ENCODE measurements at places on chromosomes 13 and 19.

DNA sequence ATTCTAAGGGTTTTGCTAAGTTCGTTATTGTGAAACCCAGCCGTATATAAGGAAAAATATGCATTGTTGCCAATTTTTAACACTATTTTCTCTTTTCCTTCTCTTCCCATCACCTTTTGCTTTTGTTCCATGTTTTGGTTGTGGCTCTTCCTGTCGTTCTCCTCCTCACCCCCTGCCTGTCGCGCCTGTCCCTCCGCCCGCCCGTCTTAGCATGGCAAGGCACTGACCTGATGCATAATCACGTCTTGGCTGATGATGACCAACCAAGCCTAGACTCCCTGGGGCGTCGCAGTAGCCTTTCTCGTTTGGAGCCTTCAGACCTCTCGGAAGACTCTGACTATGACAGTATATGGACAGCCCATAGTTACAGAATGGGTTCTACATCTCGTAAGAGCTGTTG is 28.5 kb upstream of the TEX29 start:
- DNase-seq: no peak

- no peak for DNase-seq
Measured at GRCh38 chr13:114140906-114141250, 8.5 kb upstream of the RASA3 start.

DNA sequence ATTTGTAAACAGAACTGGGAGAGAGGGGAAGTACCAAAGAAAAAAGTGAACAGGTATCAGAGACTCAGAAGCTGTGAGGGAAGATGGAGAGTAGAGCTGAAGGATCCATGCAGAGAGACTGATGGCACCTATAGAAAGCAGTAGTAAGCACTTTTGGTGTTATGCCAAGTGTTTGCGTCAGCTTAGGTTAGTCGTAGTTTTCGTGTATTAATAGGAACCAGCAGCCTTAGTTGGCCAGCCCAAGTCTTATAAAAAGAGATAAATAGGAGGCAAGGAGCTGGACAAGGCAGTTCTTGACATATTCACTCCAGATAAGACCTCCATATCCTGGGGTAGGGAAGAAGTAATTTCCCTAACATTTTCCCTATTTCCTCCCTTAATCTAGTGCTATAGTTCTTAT is 214.2 kb downstream of the OXGR1 start:
- no peak for DNase-seq

- DNase-seq: no peak
Measured at GRCh38 chr19:57241176-57241575, 744 bp downstream of the ZNF805 start.

GRCh38 chr13:42388326-42388725 is 116.4 kb downstream of the AKAP11 start:
- no peak for DNase-seq

- no peak for DNase-seq
Measured at GRCh38 chr13:35850569-35850968, 280.6 kb downstream of the DCLK1 start.

Data from stimulated activated CD4-positive, alpha-beta T cell treated with anti-CD3 and anti-CD28 coated beads, TNF-alpha, amount 100 ng/mL, for 4 hours (primary cell).